Activated naive CD8-positive, alpha-beta T cell treated with anti-CD3 and anti-CD28 coated beads, Interleukin-2, amount 10 ng/mL, durations not matched to agents 7 days and 5 days (primary cell): ENCODE measurements at places on chromosomes 12 and 14. TPM values are rescaled to one million over a fixed set of nuclear protein-coding genes. Genes with fewer than 3 reads are reported as not detected.

GRCh38 chr12:71069311-71069710 is 88.5 kb downstream of the TSPAN8 start:
- no peak for DNase-seq

The GARIN6 gene
- not detected for total RNA-seq

- no peak for DNase-seq
Observed at GRCh38 chr12:102496591-102496990, 16.2 kb upstream of the IGF1 start.

- DNase-seq: no peak
Observed at GRCh38 chr14:59275668-59276067, 87.2 kb downstream of the DAAM1 start.

GRCh38 chr14:101118746-101119591 is 215.4 kb upstream of the RTL1 start:
- no peak for DNase-seq

- no peak for DNase-seq
Observed at GRCh38 chr12:212715-213526, 1.0 kb downstream of the SLC6A12 start.
